Karpas-422 (cell line): ENCODE measurements at places on chromosomes 4 and X.

- H3K27me3 ChIP-seq, result no peaks in the 10 kb centered on the region
- no peak for DNase-seq
- no peak overlapping the region for H3K27ac ChIP-seq
- H3K4me1 ChIP-seq, result no peaks in the 10 kb centered on the region
These were observed 3.6 kb downstream of the SRPK3 start for GRCh38 chrX:153784325-153784967.

DNA sequence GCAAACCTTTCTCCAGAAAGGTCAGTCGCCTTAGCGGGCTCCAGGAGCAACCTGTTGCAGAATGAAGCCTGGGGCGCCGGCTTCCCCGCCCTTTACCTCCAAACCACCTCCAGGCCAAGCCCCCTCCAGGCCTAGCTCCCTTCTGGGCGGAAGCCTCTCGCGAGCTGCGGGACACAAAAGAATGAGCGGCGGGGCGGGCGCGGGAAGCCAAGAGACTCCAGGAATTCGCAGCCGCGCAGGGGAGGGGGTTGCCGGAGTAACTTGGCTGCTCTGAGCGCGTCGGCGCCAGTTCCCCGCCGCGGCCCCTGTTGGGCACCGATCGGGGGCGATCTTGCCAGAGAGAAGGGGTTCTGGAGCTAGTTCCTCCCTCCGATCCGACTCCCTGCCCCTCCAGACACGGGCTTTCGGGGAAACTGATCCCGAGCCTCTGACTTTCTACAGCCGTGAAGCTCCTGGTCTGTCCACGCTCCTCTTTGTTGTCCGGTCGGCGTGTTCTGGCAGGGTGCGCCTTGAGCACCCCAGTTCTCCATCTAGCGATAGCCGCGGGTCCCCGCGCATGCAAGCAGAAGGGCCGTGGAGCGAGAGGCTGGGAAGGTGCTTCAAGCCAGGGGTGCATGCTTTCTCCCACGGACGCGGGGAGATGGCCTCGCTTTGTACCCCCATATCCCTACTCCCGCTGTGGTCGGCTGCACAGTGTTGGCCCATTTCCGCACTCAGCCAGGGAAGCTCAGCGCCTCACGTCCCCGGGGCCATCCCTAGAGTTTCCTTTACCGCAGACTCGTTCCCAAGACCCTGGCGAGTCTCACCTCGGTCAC is 1.2 kb downstream of the PROM1 start:
- H3K4me3 ChIP-seq, result no peak overlapping the region
- no peak overlapping the region for H3K27ac ChIP-seq
- H3K27me3 ChIP-seq, result no peaks in the 10 kb centered on the region
- no peak for DNase-seq
- H3K4me1 ChIP-seq, result no peaks in the 10 kb centered on the region
- H3K36me3 ChIP-seq, result no peaks in the 10 kb centered on the region

DNA sequence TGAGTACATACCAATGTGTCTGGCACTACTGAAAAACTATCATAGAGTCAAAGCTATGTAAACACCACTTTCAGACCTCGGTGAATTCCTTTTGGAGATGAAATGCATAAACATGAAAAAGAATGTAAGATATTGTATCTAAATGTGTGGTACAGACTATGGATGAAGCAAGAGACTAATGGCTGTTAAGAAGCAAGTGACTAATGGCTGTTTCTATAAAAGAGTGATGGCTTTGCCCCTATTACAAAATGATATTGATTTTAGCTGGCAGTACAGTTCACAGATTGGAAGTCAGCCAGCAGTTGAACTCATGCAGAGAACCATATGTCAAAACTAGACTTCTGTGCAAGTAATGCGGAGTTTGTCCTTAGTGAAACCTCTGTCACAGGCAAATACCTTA is 359.3 kb downstream of the GRXCR1 start:
- H3K4me3 ChIP-seq, result no peak overlapping the region
- no peak overlapping the region for H3K27ac ChIP-seq
- no peaks in the 10 kb centered on the region for H3K4me1 ChIP-seq
- H3K27me3 ChIP-seq, result no peaks in the 10 kb centered on the region
- no peak for DNase-seq

- H3K4me1 ChIP-seq, result peaks cover 17% of the 10 kb centered on the region
- peak within 1 kb of the TSS; percentile 65 for H3K4me3 ChIP-seq
- no peaks in the 10 kb centered on the region for H3K36me3 ChIP-seq
- DNase-seq, result no peak
These were observed at the start of gene FGF2 for GRCh38 chr4:122826553-122827257. Gene FGF2, plus strand, starts transcription at chr4:122826831. Its CDS starts 344 bp downstream, at chr4:122827175.

GRCh38 chrX:1870421-1870820 is 255.6 kb downstream of the ASMT start:
- no peak overlapping the region for H3K27ac ChIP-seq
- H3K27me3 ChIP-seq, result no peaks in the 10 kb centered on the region
- H3K4me1 ChIP-seq, result no peaks in the 10 kb centered on the region
- no peaks in the 10 kb centered on the region for H3K36me3 ChIP-seq
- H3K4me3 ChIP-seq, result no peak overlapping the region
- no peak for DNase-seq

- H3K36me3 ChIP-seq, result no peaks in the 10 kb centered on the region
- H3K27me3 ChIP-seq, result no peaks in the 10 kb centered on the region
- no peak overlapping the region for H3K4me3 ChIP-seq
- no peak for DNase-seq
These were observed 288.5 kb downstream of the TENM3 start for GRCh38 chr4:182531555-182532162.

DNA sequence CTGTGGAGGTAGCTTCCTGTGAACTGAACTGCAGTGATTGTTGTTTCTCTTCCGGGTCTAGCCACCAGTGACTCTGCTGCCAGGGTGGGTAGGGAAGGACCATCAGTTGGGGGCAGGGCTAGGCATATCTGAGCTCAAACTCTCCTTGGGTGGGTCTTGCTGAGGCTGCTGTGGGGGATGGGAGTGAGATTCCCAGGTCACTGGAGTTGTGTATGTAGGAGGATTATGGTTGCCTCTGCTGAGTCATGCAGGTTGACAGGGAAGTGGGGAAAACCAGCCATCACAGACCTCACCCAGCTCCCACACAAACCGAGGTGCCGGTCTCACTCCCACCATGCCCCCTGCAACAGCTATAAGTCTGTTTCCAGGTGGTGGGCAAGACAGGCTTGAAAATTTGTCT is 1937.8 kb downstream of the PCDH7 start:
- H3K4me1 ChIP-seq, result no peaks in the 10 kb centered on the region
- DNase-seq, result no peak
- H3K4me3 ChIP-seq, result no peak overlapping the region
- no peaks in the 10 kb centered on the region for H3K36me3 ChIP-seq
- no peaks in the 10 kb centered on the region for H3K27me3 ChIP-seq

- no peak overlapping the region for H3K27ac ChIP-seq
- no peaks in the 10 kb centered on the region for H3K27me3 ChIP-seq
- peak overlapping the region; percentile 68 for H3K4me3 ChIP-seq
- peak; percentile 46 for DNase-seq
- H3K4me1 ChIP-seq, result peaks cover 22% of the 10 kb centered on the region
- no peaks in the 10 kb centered on the region for H3K36me3 ChIP-seq
These were observed 88.6 kb downstream of the HPRT1 start for GRCh38 chrX:134548257-134549201.

DNA sequence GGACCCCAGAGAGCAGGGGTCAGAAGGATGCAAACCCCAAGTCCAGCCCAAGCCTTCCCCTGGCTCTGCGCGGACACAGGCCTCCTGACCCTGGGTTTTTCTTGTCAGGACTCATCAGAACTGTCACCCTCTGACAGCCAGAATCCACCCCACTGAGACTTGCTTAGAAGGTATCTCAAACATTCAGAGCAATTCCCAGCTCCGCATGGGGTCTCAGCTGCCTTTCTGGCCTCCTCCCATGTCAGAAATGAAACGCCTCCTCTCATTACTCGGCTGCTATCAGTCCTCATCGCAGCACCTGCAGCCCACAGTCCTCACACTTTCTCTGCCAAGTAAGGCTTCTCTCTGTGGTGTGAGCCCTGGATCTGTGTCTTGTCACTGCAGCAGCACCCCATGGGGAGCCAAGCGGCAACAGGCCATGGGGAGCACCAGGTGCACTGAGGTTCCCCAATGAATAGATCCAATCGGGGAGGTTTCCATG is 97.8 kb downstream of the WFS1 start:
- H3K36me3 ChIP-seq, result no peaks in the 10 kb centered on the region
- H3K4me1 ChIP-seq, result no peaks in the 10 kb centered on the region
- H3K27me3 ChIP-seq, result no peaks in the 10 kb centered on the region
- no peak overlapping the region for H3K27ac ChIP-seq
- no peak for DNase-seq

DNA sequence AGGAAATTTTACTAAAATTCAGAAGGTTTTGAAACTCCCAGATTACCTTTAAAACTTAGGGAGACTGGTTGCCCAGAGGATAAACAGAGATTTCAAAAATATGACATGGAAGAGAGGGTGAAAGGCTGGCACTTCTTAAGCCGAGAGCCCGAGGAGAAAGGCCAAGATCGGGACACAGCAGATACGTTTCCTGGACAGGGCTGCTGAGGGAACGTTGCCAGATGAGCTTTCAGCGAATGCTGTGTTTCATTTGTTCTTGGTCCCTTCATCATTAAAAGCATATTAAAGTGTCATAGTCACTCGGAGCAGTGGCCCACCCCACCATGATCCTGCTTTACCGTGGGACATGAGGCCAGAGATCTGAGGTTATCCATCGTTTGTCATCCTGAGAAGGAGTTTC is 37.9 kb upstream of the STOX2 start:
- no peak overlapping the region for H3K4me3 ChIP-seq
- DNase-seq, result no peak
- H3K27me3 ChIP-seq, result no peaks in the 10 kb centered on the region
- H3K27ac ChIP-seq, result no peak overlapping the region

DNA sequence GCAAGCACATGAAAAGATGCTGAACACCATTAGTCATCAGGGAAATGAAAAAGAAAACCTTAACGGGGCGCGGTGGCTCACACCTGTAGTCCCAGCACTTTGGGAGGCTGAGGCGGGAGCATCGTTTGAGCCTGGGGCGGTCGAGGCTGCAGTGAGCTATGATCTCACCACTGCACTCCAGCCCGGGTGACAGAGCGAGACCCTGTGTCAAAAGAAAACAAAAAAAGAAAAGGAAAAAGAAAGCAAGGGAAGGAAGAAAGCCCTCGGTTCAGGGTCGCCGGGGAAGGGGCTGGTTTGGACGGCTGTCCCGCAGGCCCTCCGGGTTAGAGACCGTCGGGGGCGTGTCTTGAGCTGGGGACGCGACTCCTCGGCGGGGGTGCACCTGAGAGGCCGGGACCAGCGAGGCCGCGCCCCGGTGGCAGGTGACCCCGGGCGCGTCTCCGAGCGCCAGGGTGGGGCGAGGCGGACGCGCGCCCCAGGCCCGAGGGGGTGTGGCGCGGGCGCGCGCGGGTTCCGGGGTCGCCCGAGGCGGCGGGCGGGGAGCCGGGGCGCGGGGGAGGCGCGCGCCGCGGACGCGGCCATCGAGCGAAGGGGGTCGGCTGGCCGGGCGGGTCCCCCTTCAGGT is 478 bp upstream of the PLXNA3 start:
- no peaks in the 10 kb centered on the region for H3K27me3 ChIP-seq
- peak overlapping the region; percentile 81; the same call in 1 of the 2 replicates for H3K4me3 ChIP-seq
- peaks cover 6% of the 10 kb centered on the region for H3K4me1 ChIP-seq
- H3K27ac ChIP-seq, result no peak overlapping the region
- DNase-seq, result peak; percentile 74

- H3K27me3 ChIP-seq, result no peaks in the 10 kb centered on the region
- no peak for DNase-seq
- no peaks in the 10 kb centered on the region for H3K36me3 ChIP-seq
- no peak overlapping the region for H3K27ac ChIP-seq
These were observed 50.3 kb downstream of the SH3RF1 start for GRCh38 chr4:169220447-169220846.

- H3K27me3 ChIP-seq, result no peaks in the 10 kb centered on the region
- no peak overlapping the region for H3K27ac ChIP-seq
- H3K4me1 ChIP-seq, result no peaks in the 10 kb centered on the region
- no peaks in the 10 kb centered on the region for H3K36me3 ChIP-seq
- no peak overlapping the region for H3K4me3 ChIP-seq
These were observed 36.1 kb downstream of the MID1IP1 start for GRCh38 chrX:38837389-38837788.
